NCI-H1417 treated with DMSO at 0.1 percent for 48 hours (cell line): ENCODE measurements at places on chromosomes 7 and 10.

- no peak for DNase-seq
These were observed 167.1 kb downstream of the SEMA3D start for GRCh38 chr7:85019778-85020177.

- DNase-seq, result no peak
These were observed 15.4 kb downstream of the CLCN1 start for GRCh38 chr7:143331179-143331801.

DNA sequence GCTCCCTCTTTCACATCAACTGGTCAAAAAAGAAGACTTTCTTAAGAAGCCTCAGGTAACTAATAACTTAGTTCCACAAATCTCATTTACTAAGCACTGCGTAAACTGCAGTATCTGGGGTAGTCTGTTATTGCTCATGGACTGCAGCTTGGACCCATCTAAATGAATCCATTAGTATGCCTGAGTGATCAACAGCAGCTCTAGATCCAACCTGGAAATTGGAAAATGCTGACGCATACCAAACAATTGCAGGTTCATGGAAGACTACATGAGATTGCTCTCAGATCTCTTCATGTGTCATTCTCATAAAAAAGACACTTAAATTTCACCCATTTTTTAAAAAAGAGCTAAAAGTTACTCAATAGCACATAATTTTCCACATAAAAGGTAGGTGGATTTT is 121.6 kb downstream of the IDE start:
- DNase-seq, result no peak

DNA sequence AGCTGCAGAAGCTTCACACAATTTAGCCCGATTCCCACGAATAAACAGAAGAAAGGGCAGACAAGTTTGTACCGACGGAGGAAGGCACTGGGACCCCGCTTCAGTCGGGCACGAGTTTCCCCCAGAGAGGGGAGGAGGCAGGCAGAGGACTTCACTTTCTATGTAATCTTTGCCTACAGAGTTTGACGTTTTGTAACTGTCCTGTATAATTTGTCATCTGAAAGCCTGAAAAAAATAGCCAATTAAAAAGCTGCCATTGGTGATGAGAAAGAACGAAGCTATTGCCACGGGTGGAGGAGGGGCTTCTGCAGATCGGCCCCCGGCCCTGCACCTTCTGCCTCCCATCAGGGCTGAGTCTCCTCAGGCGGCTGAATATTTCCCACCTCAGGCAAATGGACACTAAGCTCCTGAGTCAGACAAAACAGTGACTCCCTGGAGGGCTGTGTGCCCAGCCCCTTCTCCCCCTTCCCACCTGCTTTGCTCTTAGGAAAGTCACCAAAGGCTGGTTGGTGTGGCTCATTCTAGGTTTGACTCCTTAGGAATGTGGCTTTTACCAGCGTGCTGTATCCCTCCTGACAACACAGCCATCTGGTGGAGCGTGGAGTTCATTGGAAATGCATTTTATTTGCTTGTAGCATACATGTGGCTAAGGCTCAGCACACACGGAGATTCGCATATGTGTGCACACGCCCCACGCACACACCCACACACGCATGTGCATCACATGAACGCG is 117.4 kb downstream of the VIPR2 start:
- no peak for DNase-seq

GRCh38 chr7:77858278-77858677 is 59.7 kb downstream of the PHTF2 start:
- DNase-seq, result no peak

DNA sequence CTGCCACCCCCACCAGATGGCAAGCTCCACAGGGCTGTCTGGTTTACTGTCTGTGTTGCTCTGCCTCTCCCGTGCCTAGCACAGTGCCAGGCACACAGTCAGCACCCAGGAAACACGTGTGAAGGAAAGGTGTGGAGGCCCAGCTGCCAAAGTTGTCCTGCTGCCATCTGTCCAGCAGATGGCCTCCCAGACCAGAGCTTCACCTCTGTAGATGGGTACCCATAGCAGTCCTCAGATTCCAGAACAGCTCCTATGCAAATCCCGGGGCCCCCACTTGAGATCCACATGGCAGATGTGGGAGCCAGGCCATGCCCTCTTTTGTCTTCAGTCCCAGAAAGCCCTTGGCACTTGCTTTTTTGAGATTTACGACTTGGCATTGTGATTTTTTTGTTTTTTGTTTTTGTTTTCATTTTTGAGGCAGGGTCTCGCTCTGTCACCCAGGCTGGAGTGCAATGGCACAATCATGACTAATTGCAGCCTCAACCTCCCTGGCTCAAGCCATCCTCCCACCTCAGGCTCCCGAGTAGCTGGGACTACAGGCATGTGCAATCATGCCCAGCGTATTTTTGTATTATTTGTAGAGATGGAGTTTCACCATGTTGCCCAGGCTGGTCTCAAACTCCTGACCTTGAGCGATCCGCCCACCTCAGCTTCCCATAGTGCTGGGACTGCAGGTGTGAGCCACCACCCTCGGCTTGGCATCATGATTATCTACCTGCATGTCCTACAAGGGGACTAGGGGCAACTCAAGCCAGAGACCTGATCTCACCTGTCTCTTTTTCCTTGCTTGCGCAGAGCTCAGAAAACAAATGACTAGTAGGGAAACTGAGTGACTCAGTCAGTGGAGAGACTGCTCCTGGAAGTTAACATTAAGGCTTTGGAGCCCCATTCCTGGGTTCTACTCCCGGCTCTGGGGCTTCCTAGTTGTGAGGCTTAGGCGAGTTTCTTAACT is 16.9 kb upstream of the PALD1 start:
- no peak for DNase-seq

GRCh38 chr7:26284477-26284876 is 7.2 kb upstream of the SNX10 start:
- DNase-seq, result no peak

- DNase-seq, result no peak
These were observed 373.5 kb upstream of the CELF2 start for GRCh38 chr10:10644008-10644646.

GRCh38 chr7:87001214-87001613 is 58.2 kb downstream of the ELAPOR2 start:
- no peak for DNase-seq

DNA sequence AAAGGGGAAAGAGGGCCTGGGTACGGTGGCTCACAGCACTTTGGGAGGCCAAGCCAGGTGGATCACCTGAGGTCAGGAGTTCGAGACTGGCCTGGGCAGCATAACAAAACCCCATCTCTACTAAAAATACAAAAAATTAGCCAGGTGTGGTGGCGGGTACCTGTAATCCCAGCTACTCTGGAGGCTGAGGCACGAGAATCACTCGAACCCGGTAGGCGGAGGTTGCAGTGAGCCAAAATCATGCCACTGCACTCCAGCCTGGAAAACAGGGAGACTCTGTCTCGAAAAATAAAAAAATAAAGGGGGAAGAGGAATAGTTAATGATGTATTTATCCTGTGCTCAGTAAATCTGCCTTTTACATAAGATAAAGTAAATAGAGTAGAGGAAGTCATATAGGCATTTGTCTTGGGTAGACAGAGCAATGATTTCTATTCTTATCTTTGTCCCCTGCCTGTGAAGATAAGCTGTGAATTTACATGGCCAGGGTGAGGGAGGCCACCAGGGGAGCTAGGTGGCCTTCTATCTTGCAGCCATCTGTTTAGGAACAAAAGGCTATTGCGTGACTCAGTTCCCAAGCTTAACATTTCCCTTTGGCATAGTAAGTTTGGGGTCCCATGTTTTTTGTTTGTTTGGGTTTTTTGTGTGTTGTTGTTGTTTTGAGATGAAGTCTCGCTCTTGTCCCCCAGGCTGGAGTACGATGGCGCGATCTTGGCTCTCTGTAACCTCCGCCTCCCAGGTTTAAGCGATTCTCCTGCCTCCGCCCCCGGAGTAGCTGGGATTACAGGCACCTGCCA is 73.2 kb upstream of the GTF2I start:
- no peak for DNase-seq

DNA sequence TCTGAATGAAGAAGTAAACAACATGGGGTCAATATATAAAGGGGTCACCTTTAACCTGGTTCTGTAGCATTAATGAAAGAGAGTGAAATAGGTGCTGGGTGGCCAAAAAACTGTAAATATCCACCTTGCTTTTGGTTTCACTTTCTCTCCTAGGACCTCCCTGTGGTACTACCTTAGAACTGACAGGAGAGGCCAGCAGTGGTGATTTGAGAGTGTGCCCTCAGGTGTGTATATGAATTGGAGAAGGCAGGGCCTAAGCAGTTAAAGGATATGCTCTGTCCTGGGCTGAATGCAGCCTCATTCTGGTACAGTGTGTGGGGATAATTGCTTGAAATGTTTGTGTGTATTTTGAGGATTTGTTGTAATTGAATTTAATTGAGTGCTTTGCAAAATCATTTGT is 62.0 kb downstream of the BBS9 start:
- no peak for DNase-seq

- no peak for DNase-seq
These were observed 8.0 kb upstream of the CDH23 start for GRCh38 chr10:71388583-71389310.

GRCh38 chr7:94395141-94396036 is 694 bp downstream of the COL1A2 start:
- DNase-seq, result no peak

DNA sequence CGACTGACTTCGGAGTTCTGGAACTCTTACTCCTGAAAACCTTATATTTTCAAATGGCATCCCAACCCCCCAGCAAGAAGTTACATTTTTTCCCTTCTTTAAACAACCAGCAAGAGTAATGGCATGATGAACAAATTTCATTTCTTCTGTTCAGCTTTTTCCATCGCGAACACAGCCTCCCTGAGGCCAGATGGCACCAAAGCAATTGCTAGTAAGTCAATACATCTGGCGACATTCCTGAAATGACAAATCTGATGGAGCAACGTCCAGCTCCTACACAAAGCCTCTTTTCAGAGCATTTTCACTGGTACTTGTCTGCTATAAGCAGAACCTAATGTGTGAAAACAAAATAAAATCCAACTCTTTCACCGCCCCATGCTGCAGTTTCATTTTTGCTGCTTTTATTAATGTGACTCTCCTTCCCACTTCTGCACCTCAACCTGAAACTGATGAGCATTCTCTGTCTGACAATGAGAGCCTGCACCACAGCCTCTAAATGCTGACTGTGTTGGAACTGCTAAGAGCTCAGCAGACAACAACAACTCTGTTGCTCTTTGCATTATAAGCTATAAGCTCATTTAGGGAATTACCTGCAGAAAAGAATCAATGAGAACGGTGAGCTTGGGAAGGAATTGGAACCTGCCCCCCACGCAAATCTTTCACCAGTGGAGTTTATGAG is 229.8 kb downstream of the FGFR2 start:
- DNase-seq, result no peak

- no peak for DNase-seq
These were observed 93.1 kb upstream of the TEX47 start for GRCh38 chr7:88888684-88889083.

DNA sequence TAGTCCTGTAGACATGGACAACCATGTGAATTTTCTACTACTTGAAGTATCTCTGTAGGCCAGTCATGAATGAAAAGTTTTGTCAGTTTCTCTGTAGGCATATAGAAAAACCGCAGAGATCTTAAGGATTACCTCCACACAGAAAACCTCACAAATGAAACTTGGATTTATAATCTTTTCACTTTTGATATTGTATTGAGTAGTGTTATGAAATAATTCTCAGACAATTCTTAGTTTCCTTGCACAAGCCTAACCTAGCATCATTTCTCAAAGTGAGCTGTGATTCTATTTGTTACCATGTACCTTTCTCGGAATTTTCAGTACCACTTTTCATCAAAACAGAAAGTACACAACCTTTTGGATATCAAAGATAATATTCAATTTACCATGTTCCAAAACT is 51.4 kb upstream of the OIT3 start:
- no peak for DNase-seq

GRCh38 chr10:25768167-25768566 is 165.9 kb upstream of the MYO3A start:
- DNase-seq, result no peak

GRCh38 chr7:155741082-155741481 is 71.2 kb downstream of the SHH start:
- DNase-seq, result no peak

DNA sequence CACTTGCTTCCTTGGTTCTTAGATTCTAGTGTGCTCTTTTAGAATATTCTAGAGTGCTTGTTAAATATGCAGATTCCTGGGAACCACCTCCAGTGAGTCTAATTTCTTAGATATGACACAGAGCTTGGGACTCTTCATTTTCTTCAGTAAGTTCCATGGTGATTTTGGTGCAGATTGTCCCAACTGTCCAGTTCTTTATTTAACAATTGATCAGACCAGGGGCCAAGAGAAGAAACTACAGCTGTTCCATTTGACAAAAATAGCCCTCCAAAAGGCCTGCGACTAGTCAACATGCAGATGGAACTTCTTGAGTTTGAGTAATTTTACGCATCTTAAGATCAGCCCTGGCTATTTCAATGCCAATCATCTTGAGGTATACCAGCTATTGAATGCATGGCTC is 760.7 kb downstream of the LRMDA start:
- DNase-seq, result no peak

GRCh38 chr10:84108797-84109196 is 30.5 kb upstream of the GHITM start:
- no peak for DNase-seq

DNA sequence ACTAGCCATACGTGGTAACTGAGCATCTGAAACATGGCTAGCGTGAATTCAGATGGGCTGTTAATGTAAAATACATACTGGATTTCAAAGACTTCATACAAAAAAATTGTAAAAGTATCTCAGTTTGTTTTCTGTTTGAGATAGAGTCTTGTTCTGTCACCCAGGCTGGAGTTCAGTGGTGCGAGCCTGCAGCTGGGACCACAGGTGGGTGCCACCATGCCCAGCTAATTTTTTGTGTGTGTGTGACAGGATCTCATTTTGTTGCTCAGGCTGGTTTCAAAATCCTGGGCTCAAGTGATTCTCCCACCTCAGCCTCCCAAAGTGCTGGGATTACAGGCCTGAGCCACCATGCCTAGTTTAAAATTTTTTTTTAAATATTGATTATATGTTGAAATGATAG is 4.5 kb downstream of the TMEM243 start:
- no peak for DNase-seq

GRCh38 chr10:61795551-61795950 is 105.9 kb upstream of the ARID5B start:
- no peak for DNase-seq

- no peak for DNase-seq
These were observed 36.9 kb upstream of the AGR2 start for GRCh38 chr7:16841681-16842080.

DNA sequence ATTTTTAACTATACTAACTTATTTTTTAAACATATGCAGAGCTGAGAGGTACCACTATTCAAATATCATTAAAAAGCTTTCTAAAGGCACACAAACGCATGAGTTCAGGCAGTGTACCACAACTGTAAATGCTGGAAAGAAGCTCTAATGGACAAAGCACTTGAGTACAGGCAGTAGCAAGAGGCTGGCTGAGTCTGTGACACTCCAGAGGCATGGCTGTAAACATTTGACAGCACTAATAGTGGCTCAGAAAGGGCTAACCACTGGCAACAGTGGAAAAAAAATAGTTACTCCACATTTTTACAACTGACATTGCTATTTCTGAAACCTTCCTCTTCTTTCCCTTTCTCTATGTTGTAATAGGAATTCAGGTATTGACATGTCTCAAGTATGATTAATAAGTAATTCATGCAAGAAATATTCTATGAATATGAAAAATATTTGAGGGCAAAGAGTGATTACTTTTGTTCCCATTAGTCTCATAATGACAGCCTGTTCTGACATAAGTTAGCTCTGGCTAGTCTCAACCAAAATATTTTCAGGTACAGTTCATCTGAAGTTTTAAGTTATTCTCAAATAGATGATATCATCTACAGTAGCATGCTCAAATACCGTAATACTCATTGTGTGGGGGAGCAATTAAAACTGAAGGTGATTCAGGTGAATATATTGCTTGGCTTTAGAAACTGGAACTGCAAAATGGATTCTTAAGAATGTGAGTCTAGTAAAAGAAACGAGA is 324.0 kb upstream of the POT1 start:
- DNase-seq, result no peak

GRCh38 chr10:13080643-13081042 is 19.3 kb upstream of the OPTN start:
- DNase-seq, result no peak
